T47D (cell line): ENCODE measurements at places on chromosomes 7 and 10.
A peak's percentile ranks its signal among the peaks of the same experiment; 100 is the strongest.

DNA sequence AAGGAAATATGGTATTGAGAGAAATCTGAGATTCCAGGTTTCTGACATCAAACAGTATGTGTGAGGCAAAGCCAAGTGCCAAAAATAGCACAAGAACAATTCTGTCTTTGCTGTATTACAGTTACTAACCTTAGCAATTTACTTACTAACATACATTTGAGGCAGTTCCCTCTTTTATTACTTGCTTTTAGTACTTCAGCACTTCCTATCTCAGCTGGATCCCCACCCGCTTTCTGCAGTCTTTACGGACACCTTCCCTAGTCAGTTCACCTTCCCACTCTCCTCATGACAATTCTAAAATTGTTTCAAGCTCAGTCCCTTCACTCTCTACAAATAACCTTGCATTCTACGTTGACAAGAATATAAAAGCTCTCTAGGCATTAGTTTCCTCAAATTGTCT, 79.2 kb downstream of the ELAPOR2 start:
- no peak for DNase-seq

GRCh38 chr10:71036297-71036966, 148.1 kb upstream of the PCBD1 start:
- no peak for DNase-seq

GRCh38 chr7:25496476-25497368, 268.4 kb upstream of the NPVF start:
- DNase-seq: no peak

DNA sequence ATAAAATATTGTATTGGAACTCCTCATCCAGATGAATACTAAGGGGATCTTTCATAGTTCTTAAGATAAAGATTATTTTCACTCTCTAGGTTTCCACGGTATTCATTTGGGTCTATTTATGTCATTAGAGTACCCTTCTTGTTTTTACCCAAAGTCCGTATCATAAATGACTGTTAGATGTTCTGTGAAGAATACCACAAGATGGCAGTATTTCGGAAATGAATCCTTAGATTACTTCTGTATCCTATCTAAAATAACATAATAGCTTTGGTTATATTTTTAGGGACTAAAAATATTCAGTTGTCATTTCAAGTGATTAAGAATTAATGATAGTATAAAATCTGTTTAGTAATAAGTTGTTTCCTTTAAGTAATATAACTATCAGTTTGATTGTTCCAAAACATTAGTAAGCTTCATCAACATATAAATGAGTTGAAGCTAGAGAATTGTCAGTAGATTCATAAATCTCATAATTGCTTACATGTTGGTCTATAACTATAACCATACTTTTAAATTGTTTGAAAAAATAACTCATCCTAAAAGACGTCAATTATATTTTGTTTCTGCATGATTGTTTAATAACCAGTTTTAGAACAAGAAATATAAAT, 337.5 kb upstream of the KCND2 start:
- peak; percentile 41 for DNase-seq

GRCh38 chr7:70573071-70573661, 558.8 kb upstream of the GALNT17 start:
- DNase-seq: no peak

DNA sequence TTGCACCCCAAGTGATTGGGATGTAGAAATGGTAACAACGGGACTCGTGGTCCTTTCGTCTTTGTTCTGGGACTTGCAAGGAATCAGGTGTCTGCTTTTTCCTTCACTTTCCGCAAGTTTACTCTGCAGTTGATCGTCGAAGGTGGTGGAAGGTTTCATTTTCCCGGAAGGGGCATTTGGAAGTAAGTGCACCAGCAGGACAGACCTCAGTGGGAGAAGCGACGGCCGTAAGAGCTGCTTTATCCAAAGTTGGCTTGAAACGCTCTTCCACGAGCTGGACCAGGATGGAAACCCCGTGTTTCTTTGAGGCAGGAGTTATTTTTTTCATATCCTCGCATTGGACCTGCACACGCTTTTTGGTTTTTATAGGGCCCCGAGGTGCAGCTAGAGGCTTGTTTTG, 1.2 kb downstream of the BRI3 start:
- no peak for DNase-seq

DNA sequence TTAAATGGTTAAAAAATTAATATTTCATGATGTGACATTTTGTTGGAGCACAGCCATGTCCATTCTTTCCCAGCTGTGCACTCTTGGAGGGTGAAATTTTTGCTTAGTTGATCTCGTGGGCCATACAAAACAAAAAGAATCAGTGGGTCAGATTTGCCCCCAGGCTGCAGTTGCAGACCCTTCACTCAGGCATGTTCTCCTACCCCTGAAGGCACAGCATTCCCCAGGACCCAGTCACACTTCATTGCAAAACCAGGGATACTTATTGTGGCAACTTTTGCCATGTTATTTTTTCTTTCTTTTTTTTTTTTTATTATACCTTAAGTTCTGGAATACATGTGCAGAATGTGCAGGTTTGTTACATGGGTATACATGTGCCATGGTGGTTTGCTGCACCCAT, 6.0 kb downstream of the TAS2R40 start:
- no peak for DNase-seq

DNA sequence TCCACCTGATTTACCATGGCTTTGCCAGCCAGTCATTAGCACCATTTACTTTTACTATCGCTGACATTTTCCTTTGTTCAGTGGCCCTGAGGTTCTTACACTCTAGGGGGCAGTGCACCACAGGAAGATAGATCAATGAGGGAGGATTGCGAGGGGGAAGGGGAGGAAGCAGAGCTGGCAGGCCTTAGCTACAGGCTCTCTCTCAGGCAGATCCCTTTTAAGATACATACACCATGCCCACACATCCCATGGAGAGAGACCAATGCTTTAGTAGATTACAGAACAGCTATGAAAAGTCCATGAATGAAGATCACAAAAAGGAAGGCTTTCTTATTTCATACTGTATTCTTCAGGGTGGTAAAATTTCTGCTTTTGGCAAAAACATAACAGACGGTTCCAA, 47.4 kb downstream of the DENND11 start:
- DNase-seq: peak; percentile 14

GRCh38 chr10:17758896-17759295, 6.9 kb downstream of the TMEM236 start:
- DNase-seq: no peak

- no peak for DNase-seq
Observed at GRCh38 chr10:75967491-75967890, 536.1 kb downstream of the LRMDA start.

DNA sequence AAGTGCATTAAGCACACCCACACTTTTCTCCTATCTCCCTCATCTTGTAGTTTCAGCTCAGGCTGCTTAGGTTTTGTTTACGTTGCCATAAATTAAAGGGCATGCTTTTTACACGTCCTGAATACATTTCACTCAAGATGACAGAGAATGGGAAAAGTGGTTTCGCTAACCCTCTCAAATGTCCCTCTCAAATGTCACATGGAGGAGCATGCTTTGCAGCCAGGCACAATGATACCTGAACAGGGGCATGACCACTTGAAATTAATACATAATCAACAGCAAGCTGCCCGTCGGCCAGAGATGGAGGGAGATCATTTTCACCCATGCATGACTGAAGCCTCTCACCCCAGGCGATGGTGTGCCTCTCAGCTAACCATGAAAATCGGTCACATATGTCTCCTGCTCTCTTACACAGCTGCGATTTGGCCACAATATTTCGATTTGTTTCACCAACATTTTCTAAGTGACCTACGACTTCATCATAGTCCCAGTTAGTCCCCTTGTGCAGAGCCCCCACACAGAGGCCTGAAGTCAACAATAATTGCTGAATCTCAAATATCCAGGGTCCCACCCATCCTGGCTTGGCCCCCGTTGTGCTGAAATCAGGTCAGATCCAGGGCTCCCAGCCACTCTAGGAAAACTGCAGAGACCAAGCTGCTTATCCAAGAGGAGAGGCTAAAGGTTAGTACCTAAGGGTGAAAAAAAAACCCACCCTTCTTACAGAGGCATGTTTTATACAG, 373.9 kb upstream of the NFE2L3 start:
- DNase-seq: peak; percentile 25

- no peak for DNase-seq
Observed at GRCh38 chr10:129583831-129584230, 116.8 kb downstream of the MGMT start.

GRCh38 chr7:74272305-74273038, 16.7 kb upstream of the CLIP2 start:
- DNase-seq: no peak

DNA sequence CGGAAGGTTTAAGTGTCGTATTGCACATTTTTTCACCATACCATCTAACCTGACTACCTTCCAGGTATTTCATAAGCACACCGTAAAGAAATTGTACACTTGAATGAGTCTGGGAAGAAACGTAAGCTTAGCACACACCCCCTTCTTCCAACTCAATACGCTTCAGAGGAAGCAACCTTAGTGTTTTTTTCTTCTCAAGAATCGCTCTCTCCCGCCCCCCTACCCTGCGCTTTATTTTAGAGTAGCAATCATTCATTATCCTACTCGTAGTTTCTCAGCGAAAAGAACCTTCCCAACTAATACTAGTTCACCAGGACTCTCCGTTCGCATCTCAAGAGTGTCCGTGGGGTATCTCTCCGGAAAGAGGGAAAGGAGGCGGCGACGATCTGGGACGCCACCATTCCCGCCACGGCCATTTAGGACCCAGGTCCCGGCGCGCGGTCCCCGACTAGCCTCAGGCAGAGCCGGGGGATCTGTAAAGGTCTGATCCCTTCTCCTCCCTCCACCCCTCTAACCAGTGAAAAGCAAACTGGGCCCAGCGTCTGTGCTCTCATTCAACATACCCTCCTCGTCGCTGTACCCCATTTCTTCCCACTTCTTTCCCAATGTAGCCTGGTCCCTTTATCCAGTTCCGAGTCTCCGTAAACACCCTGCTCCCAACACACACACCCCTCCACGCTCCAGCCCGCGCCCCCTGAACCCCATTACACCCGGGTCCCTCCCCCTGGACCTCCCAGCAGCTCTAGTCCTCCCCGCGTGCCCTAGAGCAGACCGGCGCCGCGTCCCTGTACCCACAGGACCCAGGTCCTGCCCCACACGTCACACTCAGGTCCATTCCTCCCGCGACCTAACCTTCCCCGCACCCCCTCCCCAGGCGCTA, 16.0 kb downstream of the MYOZ1 start:
- DNase-seq: peak; percentile 64

DNA sequence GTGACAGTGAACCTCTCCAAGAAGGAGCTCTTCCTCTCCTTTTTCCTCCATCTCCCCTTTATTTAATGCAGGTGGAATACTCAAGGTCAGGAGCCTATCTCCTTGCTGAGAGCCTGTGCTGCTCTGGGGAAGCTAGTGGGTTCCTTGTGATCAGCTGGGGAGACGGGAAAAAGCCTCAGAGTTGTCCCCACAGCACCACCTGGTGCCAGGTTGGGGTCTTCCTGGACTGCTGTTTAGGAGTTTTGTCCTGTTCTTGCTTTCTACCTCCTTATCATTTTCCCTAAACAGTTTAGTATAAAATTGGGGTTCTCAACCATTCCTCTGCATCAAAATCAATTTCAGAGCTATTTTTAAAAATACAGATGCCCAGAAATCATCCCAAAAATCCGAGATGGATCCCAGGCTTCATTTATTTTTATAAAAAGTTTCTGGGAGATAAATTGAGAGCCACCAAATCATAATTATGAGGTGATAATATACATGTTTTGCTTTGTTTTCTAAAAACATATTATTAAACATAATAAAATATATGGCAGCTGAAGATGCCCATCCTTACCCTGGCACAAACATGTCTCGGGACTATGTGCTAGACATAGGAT, 44.3 kb downstream of the MACC1 start:
- peak; percentile 47 for DNase-seq

DNA sequence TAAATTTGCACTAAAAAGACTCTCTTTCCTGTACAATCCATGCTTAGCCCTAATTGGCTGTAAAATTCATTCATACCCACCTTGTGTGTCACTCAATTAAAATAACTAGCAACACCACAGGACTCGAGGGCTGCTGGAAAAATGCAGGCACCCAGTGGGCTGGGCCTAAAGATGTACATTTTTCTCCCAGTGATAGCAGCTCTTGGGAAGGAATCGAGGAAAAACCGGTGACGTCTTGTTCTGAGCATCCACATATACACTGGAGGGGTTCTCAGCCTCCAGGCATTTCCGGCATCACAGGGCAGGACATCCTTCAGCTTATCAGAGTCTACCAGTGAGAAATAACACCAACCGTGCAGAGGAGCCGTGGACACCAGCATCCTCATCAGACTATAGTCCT, 85.8 kb upstream of the PITRM1 start:
- no peak for DNase-seq

- peak; percentile 56 for DNase-seq
Observed at GRCh38 chr7:105268511-105269392, 120.0 kb downstream of the SRPK2 start.

DNA sequence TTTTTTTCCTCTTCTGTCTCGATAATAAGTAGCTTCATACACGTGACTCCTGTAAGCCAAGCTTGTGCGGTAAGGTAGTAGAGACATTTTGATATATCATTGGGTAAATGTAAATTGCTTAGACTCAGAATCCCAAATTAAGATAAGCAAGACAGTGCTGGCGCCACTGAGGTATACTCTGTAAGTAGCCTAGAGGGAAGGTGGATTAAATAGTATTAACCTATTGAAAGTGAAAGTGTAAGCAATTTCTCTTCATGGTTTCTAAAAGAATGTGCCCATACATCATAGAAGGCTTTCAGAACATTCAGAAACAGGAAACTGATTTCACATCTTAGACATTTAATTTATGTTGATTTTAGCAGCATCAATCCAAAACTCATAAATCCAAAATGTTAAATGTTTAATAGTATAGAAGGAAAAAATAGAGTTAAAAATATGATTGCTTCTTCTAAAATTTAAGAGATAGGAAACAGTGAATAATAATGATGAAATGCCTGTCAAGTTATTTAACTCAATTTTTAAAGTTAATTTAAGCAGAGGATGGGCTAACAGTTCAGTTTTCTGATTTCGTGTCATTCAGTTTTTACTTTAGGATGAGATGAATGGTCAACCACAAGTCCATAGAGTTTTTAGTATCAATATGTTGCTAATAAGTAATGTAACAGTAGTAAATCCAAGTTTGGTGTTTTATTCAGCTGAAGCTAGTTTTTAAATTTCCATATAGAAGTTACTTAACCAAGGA, 36.8 kb downstream of the LRRC72 start:
- no peak for DNase-seq

DNA sequence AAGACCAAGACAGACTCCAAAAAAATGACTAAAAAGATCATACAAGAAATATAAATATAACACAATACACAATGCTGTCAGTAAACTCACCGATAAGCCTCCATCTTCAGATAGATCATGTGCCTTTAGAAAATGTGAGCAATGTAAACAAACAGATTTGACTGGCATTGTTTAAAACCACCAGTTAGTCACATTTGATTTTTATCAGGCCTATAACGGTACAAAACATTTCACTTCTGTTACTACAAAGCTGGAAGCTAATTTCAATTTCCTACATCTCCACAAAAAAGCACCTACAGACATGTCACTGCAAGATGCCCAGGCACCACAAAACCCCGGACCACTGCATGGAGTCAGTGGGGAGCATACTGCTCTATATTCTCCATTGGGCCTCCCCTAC, 18.9 kb downstream of the SGMS1 start:
- no peak for DNase-seq

- no peak for DNase-seq
Observed at GRCh38 chr10:19302117-19302516, 253.5 kb downstream of the MALRD1 start.
